ENCODE measurements at places on chromosomes 7 and 10.

DNA sequence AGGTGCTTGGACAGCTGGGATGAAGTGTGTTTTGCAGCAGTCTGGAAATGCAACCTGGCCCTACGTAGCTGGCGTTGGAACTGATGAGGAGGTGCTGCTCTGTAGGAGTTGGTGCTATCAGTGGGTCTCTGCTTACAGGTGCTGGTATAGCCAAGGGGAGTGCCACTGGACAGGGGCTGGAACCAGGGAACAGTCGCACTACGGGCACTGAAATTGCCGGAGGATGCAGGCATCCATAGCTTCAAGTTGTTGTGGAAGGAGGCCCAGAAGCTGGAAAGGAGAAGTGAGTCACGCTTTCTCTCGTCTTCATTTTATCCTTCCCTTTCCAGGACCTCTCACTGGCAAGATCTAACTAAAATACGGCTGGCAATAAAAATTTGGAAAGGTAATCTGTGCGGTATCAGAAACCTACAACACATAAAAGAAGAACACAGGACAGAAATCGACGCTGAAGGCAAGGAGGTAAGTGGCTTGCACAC, 25.8 kb downstream of the MACC1 start:
- DNase-seq, result no peak

DNA sequence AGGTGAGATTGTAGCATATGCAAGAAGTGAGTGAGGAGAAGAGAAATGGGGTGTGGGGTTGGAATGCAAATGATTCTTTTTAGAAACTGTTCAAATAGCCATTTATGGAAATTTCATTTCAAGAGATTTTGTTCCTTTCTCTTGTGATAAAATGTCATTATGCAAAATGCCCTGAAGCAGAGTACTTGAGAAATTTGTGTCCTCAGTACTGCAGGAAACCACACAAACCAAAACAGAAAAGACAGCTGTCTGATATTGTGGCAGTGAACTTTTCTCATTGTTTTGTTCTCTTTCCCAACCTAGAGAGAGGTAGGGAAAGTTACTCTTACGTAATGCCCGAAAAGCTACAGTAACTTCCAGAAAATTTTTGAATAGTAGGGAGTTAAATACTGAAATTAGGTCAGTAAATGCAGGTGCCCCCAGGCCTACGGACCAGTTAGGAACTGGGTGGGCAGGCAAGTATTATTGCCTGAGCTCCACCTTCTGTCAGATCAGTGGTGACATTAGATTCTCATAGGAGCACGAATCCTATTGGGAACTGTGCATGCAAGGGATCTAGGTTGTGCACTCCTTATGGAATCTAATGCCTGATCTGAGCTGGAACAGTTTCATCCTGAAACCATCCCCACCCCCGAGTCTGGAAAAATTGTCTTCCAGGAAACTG, 34.0 kb downstream of the DLD start:
- DNase-seq, result no peak

DNA sequence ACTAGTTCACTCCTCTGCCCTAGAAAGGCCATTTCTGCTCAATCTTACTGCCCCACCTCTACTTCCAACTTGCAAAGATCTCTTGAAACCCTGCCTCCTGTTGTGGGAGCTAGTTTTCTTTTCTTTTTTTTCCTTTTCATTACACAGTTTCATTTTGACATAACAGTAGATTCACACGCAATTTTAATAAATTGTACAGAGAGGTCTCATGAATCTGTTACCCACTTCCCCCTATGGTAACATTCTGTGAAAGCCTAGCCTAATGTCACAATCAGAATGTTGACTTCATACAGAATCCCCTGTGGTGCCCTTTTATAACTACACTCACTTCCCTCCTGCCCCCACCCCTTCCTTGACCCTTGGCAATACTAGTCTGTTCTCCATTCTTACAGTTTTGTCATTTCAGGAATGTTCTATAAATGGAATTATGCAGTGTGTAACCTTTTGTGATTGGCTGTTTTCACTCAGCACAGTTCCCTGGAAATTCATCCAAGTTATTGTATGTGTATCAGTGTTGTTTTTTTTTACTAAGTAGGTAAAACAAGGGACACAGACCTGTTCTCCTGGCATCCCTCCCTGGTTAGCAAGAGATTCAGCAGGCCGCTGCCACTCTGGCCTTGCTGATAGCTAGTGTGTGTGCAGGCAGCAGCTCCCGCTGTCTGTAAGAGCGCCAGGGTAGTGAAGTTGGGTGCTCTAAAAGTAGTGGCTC, 21.5 kb downstream of the CHST3 start:
- DNase-seq, result no peak

DNA sequence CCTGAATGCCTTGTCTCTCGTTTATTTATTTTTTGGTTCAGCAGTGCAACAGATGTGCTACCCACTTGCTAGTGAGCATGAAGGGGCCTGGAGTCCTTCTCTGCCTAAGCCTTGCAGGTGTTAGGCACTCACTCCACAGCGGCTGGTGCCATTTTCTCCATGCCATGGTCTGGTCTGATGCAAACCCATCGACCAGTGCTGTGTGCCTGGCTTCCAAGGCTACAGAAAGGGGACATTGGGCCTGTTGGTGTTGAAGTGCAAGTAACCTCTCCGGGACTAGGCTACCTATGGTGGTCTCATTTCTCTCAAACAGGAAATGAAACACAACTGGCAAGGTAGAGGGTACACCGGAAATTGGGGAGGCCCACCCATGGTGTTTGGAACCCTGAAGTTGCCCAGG, 198.1 kb downstream of the ADARB2 start:
- DNase-seq, result no peak

DNA sequence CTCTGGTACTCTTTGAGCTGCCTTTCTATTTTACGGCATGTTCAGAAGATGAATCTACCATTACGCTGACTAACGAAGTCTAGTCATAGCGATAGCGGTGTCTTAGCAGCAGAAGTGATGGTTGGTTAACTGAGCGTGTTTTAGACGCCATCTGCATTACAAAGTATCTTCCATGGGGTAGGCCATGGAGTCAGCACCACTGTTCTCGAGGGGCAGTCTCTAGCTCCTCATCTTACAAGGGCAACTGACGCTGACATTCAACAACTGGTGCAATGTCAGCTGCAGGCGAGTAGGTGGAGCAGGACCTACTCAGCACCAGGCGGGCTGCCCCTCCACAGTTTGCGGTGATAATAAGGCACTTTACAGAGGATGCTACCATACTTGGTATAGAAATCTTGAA, 88.7 kb downstream of the ADARB2 start:
- DNase-seq, result no peak

DNA sequence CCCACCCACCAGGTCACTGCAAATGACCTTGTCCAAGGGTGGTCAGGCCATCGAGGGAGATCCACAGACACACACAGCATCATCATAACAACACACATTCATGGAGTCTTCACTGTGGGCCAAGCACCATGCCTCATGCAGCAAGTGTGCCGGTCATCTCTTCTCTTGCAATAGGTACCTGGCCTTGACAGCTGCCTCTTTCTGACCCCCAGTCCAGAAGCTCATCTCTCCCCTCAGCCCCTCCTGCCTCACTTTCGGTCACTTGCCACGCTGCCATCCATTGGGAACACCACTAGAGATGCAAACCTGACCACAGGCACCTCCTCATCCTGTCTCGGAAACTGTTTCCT, 75.9 kb downstream of the OAT start:
- DNase-seq, result no peak

GRCh38 chr7:70574970-70575799, 556.8 kb upstream of the GALNT17 start:
- peak; percentile 58 for DNase-seq

DNA sequence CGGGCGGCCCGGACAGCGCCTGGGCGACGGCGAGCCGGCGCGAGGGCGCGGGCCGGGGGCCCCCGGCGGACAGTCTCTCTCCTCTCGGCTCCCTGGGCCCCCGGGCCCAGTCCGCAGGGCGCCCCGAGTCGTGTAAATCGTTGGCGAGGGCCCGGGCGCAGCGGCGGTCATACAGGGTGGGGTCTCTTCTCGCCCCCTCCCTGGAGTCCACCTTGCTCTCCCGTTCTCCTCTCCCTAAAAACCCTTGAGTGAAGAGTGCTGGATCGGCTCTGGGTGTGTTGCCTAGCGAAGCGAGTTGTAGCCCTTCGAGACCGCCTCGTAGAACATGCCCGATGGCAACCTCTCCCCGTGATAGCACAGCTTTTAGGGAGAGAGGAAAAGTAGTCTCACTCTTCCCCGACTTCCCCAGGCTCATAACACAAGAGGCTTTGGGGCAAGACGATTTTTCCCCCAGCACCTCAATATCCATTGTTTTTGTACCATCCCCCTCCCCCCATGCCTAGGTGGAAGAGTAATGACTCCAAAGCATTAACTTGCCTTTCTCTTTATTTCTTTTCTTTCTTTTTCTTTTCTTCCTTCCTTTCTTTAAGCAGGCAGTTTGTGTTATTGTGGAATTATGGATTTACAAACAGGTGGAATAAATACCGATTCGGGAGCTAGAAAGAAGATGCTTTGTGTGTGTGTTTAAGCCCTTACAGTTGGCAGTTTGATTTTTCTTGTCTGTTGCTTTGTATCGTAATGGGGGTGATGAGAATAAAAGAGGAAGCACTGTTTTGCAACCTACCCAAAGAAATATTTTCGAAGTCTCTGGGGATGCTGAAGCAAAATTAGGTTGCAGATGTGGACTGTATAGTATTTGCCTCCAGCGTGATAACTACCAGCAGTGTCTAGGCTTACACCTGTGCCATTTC, 822 bp downstream of the SHOC2 start:
- peak; percentile 49 for DNase-seq

- DNase-seq, result no peak
Observed at GRCh38 chr7:17526621-17527020, 228.2 kb downstream of the AHR start.

DNA sequence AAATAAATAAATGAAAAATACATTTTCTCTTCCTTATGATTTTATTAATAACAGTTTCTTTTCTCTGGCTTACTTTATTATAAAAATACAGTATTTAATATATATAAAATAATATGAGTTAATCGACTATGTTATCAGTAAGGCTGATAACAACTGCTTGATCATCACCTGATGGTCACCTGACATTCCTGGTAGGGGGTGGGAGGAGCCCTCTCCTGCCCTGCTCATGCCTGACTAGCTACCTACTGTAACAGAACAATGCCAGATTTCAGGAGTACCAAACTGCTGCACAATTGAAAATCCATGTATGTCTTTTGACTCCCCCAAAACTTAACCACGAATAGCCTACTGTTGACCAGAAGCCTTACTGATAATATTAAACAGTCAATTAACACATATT, 1.3 kb upstream of the APBB1IP start:
- no peak for DNase-seq

DNA sequence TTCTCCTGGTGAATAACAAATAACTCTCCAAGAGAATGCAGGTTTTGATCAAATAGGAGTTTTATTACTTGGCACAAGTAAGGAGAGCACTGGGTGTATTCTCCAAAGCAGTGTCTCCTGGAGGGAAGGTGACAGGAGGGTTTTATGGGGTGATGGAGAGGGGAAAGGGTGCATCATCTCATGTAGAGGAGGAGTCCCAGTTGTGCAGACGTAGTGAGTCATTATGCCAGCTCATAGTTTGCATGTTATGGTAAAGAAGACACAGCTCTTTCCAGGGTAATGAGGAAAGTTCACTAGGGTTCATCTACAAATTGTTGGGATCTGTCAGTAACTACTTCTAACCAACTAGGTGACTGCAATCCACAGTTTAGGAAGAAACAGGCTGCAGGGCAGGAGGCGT, 347.9 kb upstream of the MEOX2 start:
- DNase-seq, result no peak

GRCh38 chr10:35950701-35951100, 308.6 kb upstream of the FZD8 start:
- no peak for DNase-seq

DNA sequence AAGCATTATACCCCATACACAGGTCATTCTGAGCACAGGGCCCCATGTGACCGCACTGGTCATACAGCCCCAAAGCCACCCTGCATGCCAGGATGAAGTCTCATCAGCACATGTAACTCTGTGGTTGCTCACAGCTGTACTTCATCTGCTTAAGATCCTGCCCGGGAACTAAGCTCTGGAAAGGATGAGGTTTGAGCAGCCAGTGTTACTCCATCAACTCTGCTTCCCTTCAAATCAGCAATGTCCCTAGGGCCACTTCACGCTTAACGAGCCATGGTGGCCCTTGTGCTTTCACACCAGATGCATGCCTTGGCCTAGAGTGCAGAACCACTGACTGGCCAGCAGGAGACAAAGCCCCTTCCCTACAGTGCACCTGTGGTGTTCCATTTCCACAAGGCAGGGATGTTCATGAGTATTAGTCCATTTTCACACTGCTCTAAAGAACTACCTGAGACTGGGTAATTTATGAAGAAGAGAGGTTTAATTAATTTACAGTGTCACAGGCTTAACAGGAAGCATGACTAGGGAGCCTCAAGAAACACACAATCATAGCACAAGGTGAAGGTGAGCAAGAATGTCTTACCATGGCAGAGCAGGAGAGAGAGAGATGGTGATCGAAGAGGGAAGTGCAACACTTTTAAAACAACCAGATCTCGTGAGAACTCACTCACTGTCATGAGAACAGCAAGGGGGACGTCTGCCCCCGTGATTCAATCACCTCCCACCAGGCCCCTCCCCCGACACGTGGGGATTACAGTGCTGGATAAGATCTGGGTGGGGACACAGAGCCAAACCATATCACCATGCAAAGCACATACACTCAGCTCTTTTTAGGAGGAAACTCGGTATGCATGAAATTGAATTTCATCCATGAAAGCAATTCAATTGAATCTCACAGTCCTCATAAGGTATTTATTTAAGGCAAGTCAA, 149.0 kb upstream of the CDCA7L start:
- no peak for DNase-seq

- no peak for DNase-seq
Observed at GRCh38 chr10:95309958-95310357, 19.2 kb upstream of the PDLIM1 start.

DNA sequence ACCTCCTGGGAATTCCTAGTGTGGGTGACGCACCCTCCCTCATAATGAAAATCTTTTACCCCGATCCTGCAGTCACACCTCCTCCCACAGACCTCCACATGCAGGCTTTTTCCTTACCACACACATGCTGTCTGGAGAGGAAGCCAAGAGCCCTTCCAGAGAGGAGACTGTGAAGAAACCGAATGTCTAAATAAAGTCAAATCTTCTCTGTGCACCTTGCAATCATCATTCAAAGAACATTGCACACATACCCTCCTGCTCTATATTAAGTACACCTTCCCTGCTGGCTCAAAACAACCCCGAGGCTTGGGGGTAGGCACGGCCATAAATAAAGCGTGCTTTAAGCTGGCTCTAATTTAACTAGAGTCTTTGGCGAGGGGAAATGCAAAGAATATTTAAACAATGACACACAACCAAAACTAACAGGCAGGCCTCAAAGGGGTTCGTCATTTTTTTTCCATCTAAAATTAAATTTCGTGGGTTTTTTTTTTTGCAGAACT, 34.9 kb downstream of the CALML3 start:
- no peak for DNase-seq

DNA sequence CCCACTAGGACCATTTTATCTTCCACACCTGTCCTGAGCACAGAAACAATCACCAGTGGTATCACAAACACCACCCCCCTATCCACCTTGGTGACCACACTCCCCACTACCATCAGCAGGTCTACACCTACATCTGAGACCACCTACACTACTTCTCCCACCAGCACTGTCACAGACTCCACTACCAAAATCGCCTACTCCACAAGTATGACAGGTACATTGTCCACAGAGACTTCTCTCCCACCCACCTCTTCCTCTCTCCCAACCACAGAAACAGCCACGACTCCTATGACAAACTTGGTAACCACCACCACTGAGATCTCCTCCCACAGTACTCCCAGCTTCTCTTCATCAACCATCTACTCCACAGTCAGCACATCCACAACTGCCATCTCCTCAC, 3.3 kb downstream of the MUC3A start:
- no peak for DNase-seq
